ENCODE measurements at places on chromosomes 11 and 22. TPM values are rescaled to one million over a fixed set of nuclear protein-coding genes. Genes with fewer than 3 reads are reported as not detected.

NLRP10 gene
- not detected for total RNA-seq

INPP5J gene
- 2.6 TPM for total RNA-seq

DNA sequence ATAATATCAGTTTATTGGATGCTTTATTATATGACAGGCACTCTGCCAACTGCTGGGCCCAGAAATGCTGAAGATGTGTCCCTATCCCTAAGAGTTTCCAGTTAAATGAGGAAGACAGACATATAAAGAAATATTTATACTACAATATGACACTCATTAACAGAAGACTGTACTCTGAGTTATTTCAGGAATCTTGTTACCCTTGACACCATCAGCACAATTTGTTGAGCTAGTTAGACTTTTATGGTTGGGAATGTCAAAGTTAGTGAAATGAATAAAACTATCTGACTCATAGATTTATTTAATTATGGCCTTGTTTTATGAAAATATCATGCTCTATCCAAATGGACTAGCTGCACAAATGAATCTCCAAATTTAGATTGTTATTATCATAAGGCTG is 25.6 kb upstream of the MSANTD4 start:
- no peak for DNase-seq

- DNase-seq = no peak
These were observed 44.4 kb upstream of the MYEOV start for GRCh38 chr11:69249311-69250185.

- no peak for DNase-seq
These were observed 290.7 kb downstream of the NTM start for GRCh38 chr11:131661132-131661531.

- no peak for DNase-seq
These were observed 12.4 kb downstream of the GRAP2 start for GRCh38 chr22:39913321-39913720.

All from GM12878 (cell line).